ENCODE measurements at places on chromosomes 4 and X. TPM values are rescaled to one million over a fixed set of nuclear protein-coding genes. Genes with fewer than 3 reads are reported as not detected.

The ALG13 gene
- total RNA-seq = 37.9 TPM

The MAGEE2 gene
- total RNA-seq = not detected

The ARMCX4 gene
- 17.6 TPM for total RNA-seq

The MAGEB10 gene
- total RNA-seq = not detected

The GPR78 gene
- total RNA-seq = not detected

The HSD17B13 gene
- total RNA-seq = not detected

GRCh38 chr4:141643557-141643956 is 7.2 kb downstream of the IL15 start:
- H3K27me3 ChIP-seq = no peaks in the 10 kb centered on the region
- no peak overlapping the region for H3K4me3 ChIP-seq
- no peaks in the 10 kb centered on the region for H3K36me3 ChIP-seq
- no peaks in the 10 kb centered on the region for H3K4me1 ChIP-seq
- H3K27ac ChIP-seq = no peak overlapping the region
- DNase-seq = peak; percentile 39

DNA sequence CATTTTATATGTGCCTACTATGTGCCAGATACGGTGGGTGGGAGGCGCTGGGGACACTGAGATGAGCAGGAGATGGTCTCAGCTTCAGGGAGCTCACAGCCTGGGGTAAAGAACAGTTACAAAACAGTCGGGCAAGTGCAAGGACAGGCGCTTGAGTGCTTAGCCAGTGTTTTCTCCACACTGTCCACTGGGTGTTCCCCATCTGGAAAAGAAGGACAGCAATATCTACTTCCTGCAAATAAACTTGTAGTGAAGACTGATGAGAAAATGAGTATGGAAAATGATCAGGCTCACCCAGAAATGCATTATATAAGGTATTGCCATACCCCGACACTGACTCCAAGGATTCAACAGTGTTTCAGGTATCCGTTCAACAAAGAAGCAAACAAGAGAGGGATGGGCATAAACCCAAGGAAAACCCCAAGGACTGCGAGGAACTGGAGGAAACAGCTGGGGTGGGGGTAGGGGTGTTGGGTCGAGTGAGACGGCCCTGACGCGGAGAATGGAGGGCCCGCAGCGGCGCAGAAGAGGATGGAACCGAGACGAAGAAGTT is 835 bp downstream of the TMEM185A start:
- peak overlapping the region; percentile 13 for H3K4me3 ChIP-seq
- H3K27me3 ChIP-seq = peaks cover 7% of the 10 kb centered on the region
- H3K36me3 ChIP-seq = no peaks in the 10 kb centered on the region

DNA sequence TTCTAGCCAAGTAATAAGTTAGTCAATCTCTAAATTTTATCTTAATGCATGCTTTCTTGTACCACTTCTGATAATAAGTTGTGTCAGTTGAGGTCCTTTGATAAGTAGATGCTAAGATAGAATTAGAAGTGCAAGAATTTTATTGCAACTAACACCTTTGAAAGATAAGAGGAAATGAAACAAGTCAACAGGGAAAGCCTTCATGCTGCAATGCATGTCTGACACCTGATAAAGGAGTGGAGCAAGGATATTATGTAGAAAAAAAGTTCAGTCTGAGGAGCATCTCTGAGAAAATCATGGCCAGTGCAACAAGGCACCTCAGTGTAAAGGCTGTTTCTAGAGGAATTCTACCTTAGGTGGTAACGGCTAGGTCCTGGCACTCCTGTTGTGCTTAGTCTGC is 210.7 kb upstream of the PPP1R2C start:
- H3K27me3 ChIP-seq = no peaks in the 10 kb centered on the region
- no peak overlapping the region for H3K4me3 ChIP-seq
- DNase-seq = no peak
- H3K4me1 ChIP-seq = peaks cover 27% of the 10 kb centered on the region

Measured in endothelial cell of umbilical vein (primary cell).